ENCODE measurements at places on chromosomes 16 and 17.

GRCh38 chr17:39863918-39864746 is at the start of gene IKZF3:
TSS of gene IKZF3 (minus strand) at chr17:39864312. CDS start at chr17:39864126, 186 bp downstream.
- DNase-seq = peak; percentile 65

DNA sequence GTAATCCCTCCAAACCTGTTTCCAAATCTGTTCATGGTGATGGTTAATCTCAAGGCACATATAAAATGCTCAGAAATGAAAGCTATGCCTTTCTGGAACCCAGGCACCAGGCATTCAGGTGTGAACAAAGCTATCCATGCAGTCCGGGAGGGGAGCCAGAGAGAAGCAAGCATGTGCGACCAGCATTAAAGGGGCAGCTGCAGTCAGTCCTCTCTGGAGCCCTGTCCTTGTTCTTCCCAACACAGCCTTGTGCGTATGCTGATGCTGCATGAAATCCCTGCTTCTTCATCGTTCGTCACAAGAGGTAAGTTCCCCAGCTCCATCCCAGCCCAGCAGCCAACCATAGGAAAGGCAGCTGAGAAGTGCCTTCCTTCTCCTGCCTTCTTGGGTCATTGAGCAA is 148.7 kb downstream of the GRIN2A start:
- no peak for DNase-seq

DNA sequence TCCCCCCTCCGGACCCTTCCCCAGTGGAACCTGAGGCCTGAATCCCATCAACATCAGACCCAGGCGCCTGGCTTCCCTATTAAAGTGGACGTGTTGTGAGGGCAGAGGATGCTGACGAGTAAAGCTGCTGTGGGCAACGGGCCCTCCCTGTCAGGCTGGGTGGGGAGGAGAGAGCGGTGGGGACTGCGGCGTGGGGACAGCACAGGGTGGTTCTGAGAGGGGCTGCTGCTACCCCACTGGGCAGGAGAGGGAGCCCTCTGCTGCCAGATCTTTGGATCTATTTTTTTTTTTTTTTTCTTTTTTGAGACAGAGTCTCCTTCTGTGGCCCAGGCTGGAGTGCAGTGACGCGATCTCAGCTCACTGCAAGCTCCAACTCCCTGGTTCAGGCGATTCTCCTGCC is 5.9 kb downstream of the CA5A start:
- DNase-seq = no peak

DNA sequence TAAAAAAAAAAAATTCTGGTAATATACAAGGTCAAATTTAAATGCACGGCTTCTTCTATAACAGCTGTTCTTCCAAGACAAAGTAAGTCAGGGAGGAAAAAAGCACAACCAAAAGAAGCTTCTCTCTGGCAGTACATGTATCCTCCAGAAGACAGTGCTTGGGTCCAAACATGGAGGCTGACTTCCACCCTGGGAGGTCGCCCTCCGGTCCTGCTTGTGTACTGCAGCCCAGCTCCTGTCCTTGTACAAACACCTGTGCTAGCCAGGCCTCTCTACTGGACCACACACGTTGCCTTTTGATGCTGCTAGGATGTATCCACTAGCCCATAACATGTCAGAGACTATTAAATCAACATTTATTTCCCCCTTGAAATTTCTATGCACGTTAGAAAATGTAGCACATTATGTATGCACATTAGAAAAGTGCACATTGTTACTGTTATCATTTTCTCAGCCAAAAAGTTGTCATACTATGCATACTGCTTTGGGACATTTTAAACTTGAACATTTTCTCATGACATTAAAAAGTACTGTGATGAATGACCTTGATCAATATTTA is 21.9 kb downstream of the TEKT3 start:
- DNase-seq = no peak

DNA sequence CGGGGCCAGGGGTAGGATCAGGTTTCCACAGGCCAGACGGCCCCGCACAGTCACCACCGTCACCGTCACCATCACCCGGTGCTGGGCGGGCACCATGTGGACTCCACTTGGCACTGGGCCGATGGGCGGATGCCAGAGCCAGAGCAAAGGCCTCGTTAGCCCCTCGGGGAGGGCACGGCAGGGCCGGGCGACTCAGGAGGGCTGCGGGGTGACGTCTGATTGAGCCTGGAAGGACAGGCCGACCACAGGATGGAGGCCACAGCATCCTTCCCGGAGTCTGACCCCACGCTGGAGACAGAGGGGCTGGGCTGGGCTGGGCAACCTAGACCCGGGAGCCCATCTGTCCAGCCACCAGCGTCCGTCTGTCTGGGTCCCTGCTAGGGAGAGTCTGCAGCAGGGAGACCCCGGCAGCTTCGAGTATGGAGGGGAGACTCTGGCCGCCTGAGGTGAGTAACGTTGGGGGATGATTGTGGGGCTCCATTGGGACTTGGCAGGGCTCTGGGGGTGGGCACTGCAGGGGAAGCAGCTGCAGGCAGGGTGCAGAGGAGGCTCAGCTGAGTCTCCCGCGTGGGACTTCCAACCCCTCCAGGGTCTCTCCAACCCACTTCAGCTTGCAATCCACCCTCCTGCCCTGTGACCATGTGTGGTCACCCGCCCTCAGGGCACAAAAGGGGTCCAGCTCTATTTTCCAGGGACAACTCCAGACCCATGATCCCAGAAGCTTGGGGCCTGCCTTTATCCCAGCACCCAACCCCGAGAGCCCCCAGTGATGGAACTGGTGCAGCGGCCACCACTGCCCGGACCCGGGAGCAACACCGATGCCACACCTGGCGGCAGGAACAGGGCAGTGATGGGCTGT is 22.6 kb downstream of the SLC25A10 start:
- no peak for DNase-seq

- no peak for DNase-seq
These were observed 1.4 kb downstream of the XYLT2 start for GRCh38 chr17:50347117-50347893.

GRCh38 chr16:1929578-1930337 is 11.5 kb upstream of the HS3ST6 start:
- peak; percentile 94 for DNase-seq

DNA sequence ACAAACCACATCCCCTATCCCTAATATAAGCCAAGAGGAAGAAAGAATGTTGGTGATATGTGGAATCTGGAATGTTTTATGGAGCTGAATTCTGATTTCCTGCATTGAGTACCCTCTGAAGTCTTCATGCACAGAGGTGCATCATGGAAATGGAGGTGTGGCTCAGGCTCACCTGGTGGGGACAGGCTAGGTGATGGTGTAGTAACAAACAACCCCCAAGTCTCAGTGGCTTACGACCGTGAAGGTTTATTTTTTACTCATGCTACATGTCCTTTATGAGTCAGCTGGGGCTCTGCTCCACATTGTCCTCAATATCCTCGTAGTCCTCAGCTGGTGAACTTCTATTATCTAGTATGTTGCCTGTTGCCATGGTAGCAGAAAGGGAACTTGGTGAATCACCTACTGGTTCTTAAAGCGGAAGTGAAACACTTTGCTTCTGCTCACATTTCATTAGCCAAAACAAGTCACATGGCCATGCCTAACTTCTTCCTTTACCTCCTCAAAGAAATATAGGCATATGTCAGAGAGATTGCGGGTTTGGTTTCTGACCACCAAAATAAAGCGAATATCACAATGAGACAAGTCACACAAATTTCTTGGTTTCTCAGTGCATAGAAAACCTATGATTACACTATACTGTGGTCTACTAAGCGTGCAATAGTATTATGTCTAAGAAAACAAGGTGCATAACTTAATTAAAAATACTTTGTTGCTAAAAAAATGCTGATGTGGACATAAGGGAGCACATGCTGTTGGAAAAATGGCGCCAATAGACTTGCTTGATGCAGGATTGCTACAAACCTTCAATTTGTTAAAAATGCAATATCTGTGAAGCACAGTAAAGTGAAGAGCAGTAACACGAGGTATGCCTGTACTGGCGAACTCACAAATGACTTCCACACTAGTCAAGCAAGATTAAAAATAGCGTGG is at the start of gene PMFBP1:
Gene PMFBP1, minus strand, starts transcription at position 51 of the 930 bp plus-strand sequence. CDS start 947 bp downstream, outside the sequence.
- DNase-seq = no peak

DNA sequence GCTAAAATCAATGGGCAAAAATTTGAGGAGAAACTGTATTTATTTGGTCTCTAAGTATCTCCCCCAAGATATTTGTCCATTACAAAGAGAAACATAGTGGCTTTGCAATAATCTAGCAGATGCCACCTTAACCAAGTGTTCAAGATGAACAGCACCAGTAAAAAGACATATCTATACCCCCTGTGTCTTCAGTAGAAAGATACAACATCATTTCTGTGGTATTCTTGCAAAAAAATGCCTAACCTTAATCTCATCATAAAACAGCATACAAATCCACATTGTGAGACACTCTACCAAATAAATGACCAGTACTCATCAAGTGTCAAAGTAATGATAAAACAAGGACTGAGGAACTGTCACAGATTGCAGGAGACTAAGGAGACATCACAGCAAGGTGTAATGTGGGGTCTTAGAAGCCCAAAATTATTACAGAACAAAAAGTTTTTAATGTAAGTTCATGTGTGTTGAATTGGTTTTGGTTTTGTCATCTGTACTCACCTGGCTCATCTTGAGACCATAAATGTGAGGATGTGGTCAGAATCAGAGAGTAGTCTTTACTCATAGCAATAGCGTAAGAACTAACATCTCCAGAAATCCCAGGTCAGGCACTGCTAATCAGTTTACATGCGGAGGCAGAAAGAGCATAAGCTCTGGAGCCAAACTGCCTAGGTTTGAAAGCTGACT is 77.2 kb downstream of the AATF start:
- DNase-seq = peak; percentile 30

- DNase-seq = no peak
These were observed 2.1 kb downstream of the P2RX5 start for GRCh38 chr17:3693829-3694231.

DNA sequence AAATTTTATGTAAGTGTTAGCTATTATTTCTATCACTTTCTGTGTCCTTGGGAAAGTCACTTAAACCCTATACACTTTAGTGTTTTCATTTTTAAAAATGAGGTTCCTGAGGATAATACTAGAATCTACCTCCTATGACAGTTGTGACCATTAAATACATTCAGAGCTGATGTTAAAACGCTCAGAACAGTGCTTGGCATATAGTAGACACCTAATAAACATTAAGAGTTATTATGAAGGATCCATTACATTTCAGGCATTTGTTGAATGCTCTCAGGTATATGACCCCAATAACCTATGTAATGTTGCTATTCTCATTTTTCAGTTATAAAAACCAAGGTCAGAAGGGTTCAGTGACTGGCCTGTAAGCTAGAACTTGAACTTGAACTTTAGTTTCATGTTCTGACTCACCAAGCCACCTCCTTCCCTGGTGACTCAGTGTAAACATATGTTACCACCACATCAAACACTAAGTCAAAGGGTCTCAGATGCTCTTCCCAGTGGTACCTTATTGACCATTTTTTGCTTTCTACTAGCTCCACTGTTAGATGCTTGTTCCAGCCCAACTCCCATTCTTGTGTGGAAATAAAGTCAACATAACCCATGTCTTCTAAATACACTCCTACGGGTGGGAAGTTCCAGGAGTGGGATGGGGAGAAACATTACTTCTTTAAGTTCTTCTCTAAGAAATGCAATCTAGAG is 47.6 kb downstream of the HSD17B2 start:
- no peak for DNase-seq

- no peak for DNase-seq
These were observed 51.4 kb upstream of the MNT start for GRCh38 chr17:2452216-2452750.

DNA sequence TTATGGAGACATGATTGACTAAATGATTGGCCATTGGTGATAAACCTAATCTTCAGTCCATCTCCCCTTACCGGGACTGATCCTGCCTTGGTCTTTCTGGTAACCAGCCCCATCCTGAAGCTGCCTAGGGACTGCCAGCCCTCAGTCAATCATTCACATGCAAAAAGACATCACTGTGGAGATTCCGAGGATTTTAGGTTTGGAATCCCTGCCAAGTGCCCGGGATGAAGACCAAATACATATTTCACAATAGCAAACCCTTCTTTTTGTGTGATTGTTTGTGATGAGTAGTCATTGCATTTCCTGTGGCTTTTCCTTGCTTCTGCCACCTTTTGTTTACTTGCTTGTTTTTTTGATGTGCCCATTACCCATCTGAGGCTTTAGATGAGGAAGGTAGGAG is 44.0 kb downstream of the EPN2 start:
- DNase-seq = no peak

DNA sequence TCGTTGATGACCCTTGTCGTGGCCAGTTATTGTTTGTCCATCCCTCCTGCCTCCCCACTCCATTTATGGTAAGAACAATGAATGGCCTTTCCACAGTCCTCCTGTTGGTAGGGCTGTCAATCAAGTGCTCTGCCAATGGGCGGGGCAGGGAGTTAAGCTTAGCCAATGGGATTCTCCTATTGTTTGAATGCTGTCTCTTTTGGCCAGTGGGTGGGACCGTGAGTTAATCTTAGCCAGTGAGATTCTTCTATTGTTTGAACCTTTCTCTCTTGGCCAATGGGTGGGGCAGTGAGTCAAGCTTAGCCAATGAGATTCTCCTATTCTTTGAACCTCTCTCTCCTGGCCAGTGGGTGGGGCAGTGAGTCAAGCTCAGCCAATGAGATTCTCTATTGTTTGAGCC is 85.4 kb downstream of the IRX3 start:
- no peak for DNase-seq

DNA sequence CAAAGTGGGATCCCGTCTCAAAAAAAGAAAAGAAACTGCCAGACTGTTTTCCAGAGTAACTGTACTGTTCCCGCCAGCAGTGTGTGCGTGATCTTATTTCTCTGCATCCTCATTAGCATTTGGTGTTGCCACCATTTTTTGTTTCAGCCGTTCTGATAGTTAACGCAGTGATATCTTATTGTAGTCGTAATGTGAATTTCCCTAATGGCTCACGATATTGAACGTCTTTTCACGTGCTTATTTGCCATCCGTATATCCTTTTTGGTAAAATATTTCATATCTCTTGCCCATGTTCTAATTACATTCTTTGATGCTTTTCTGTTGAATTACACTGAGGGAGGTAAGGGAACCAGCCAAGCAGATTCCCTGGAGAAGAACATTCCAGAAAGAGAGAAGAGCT is 92.4 kb downstream of the SEC14L1 start:
- DNase-seq = no peak

DNA sequence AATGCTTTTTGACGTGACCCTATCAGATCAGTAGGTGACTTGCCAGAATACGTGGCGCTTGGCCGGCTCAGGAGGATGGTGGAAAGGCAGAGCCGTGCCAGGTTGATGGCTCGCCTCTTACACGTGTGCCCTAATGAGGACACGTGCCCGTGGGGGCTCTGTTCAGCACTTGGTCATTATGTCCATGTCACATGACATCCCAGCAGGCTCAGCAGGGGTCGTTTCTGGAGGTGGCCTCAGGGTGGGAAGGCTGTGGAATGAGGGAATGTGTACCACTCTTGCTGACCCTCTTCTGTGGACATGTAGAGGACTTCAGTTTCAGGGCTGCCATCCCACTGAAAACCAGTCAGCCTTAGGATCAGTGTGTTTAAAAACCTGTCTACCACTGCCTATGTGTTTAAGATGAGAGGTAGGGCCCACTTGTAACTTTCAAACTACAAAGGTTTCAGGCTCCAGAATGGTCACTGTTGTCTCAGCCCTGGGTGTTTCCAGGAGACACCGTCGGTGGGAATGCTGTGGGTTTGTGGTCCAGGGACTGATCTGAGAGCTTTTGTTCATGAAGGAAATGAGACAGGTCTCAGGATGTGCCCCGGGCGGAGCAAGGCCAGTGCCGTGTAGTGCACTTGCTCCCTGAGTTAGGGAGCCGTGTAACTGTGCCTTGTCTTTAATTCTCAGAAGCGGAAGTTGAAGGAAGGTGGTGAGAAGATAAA is 12.1 kb downstream of the UBN1 start:
- DNase-seq = no peak

- DNase-seq = no peak
These were observed 344 bp downstream of the PSME3IP1 start for GRCh38 chr16:57185446-57185944.

Data from CD4-positive, alpha-beta T cell (primary cell).